ENCODE measurements at places on chromosomes 3 and 15. TPM values are rescaled to one million over a fixed set of nuclear protein-coding genes. Genes with fewer than 3 reads are reported as not detected.

Gene IL17RD
- 0.05 TPM for total RNA-seq

Gene VPS18
- total RNA-seq, result 21.2 TPM

Gene DZIP1L
- 0.33 TPM for total RNA-seq

Gene WDR82
- total RNA-seq, result 160 TPM

Gene COL6A5
- not detected for total RNA-seq

Gene CLDN1
- total RNA-seq, result not detected

Gene CFAP44
- 14.7 TPM for total RNA-seq

Gene CTXN2
- not detected for total RNA-seq

Gene TMEM158
- not detected for total RNA-seq

Gene GUCA1C
- not detected for total RNA-seq

Gene RASL12
- total RNA-seq, result not detected

Gene GHRL
- 2.5 TPM for total RNA-seq

Gene KLHL6
- 38.7 TPM for total RNA-seq

Gene GPR149
- not detected for total RNA-seq

Gene KNG1
- not detected for total RNA-seq

Gene GNAT1
- total RNA-seq, result 0.24 TPM

Gene CAMKV
- not detected for total RNA-seq

Gene SH2D7
- total RNA-seq, result not detected

Gene FBXW12
- not detected for total RNA-seq

Gene TTC21A
- total RNA-seq, result 4.8 TPM

Gene SELENOS
- total RNA-seq, result 42.2 TPM

Gene RASA2
- total RNA-seq, result 96.3 TPM

Gene RNU5B-1
- total RNA-seq, result 18.9 TPM

Gene CPB1
- total RNA-seq, result not detected

Gene NTRK3
- not detected for total RNA-seq

Gene ZBBX
- total RNA-seq, result not detected

Gene SAMD7
- not detected for total RNA-seq

Gene SLC27A2
- 0.34 TPM for total RNA-seq

Gene TMEM41A
- total RNA-seq, result 29.1 TPM

Gene ZNF662
- 5.6 TPM for total RNA-seq

Gene CORO2B
- not detected for total RNA-seq

Gene AGTR1
- not detected for total RNA-seq

Gene CHRD
- total RNA-seq, result not detected

Gene ANKUB1
- not detected for total RNA-seq

Gene B2M
- 4,325 TPM for total RNA-seq
